ENCODE measurements at places on chromosomes 5 and 9.

GRCh38 chr5:81751836-81752643 is 1.1 kb upstream of the SSBP2 start:
- DNase-seq: peak; percentile 75

DNA sequence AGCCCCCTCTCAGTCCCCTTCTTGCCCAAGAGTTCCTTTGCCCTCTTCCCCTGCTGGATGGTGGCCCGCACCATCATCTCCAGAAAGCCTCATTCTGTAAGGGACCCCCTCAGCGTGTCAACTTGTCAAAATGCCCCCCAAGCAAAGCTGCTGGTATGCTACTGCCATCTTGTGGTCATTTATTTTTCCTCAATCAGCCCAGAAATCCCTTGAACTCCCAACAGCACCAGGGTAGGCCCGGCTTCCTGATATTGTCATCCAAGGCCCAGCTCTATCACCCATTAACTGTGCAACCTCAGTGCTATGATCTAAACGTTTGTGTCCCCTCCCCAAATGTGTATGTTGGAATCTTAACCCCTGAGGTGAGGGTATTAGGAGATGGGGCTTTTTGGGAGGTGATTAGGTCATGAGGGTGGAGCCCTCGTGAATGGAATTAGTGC is 53.2 kb upstream of the FBXW11 start:
- DNase-seq: peak; percentile 25

DNA sequence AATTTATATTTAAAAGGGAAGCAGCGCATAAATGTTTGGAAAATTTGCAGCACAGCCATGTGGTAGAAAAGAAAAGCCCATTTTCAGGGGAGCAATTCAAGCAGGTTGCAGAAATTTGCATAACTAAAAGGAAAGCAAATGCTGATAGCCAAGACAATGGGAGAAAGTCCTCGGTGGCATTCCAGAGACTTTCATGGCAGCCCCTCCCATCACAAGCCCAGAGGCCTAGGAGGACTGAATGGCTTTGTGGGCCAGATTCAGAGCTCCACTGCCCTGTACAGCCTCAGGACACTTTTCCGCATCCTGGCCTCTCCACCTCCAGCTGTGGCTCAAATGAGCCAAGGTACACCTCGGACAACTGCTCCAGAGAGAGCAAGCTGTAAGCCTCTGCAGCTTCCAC is 462.9 kb downstream of the CDK5RAP2 start:
- no peak for DNase-seq

GRCh38 chr5:57036761-57037160 is 84.8 kb upstream of the MIER3 start:
- no peak for DNase-seq

DNA sequence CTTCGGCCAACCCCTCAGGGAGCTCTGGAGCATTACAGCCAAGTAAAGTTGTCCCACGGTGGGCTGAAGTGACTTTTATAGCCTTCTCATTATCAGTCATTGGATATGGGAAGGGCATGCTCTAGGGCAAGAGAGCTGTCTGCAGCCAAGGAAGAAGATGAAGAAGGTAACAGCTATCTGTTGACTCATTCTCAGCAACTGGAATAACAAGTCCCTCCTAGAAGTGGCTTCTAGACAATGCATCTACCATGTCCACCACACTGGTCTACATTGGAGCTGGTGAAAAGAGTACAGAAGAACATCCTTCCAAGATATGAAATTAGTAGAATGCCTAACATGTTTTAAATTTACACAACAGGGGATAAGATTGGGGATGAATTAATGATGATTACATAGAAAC is 524.2 kb downstream of the ACTL7B start:
- no peak for DNase-seq

DNA sequence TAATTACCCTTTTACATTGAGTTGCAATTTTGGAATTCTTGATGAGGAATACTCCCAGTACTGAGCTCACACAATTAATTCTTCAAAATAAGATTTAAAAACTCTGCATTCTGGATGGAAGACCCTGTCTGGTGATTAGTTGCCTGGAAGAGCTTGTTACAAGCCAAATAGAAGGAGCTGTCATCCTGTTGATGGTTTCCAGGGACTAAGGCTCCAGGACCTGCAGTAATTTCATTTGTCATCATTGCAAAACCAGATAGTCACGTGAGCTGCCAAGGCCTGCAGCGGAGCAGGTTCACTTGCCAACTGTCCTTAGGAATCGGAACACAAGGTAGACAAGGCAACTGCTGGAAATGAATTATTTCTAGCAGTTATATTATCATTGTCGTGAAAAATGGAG is 597.7 kb downstream of the CCDC171 start:
- no peak for DNase-seq

- peak; percentile 57 for DNase-seq
These were observed 324.4 kb downstream of the BRINP1 start for GRCh38 chr9:119044806-119045205.
